ENCODE measurements at places on chromosomes 1 and 21.

GRCh38 chr1:24070821-24071393 is 41.0 kb downstream of the MYOM3 start:
- DNase-seq = peak; percentile 27

- DNase-seq = no peak
These were observed 251.8 kb upstream of the USP24 start for GRCh38 chr1:55466921-55467320.

- no peak for DNase-seq
These were observed 8.0 kb upstream of the PLXNA2 start for GRCh38 chr1:208251911-208252835.

DNA sequence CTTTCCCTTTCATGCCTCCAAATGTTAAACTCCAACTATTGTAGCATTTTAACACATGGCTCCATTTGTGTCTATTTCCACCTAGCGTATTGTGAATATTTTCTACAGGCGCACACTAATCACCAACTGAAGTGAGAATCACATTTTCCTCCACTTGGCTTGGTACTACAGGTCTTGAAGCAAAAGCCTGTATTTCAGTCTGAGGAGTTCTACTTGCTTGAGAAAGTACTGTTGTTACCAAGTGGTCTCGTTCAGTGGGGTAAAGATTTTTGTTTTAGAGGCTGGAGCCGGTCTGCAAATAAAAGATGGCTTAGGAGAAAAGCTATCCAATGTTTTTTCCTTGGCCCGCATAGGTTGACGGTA is 550 bp upstream of the PTBP2 start:
- no peak for DNase-seq

GRCh38 chr21:16241479-16241963 is 511.7 kb downstream of the USP25 start:
- no peak for DNase-seq

DNA sequence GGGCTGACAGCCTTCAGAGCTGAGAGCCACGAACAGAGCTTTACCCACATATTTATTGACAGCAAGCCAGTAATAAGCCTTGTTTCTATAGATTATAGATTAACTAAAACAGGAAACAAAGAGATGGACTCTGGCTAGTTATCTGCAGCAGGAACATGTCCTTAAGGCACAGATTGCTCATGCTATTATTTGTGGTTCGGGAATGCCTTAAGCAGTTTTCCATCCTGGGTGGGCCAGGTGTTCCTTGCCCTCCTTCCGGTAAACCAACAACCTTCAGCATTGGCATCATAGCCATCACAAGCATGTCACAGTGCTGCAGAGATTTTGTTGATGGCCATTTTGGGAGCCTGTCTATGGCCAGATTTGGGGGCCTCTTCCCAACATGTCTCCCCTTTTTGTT is 96.8 kb downstream of the POU2F1 start:
- DNase-seq = no peak

DNA sequence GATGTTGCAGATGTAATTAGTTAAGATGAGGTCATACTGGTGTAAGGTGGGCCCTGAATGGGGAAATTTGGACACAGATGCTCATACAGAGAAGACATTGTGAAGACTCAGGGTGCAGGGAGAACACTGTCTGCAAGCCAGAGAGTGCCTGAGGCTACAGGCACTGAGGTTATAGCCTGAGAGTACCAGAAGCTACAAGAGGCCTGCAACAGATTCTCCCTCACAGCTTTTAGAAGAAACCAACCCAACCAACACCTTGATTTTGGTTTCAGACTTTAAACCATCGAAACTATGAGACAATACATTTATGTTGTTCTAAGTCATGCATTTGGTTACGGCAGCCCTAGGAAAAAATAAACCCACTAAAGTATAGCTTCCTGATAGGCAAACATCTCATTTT is 321.7 kb upstream of the USP25 start:
- peak; percentile 12 for DNase-seq

DNA sequence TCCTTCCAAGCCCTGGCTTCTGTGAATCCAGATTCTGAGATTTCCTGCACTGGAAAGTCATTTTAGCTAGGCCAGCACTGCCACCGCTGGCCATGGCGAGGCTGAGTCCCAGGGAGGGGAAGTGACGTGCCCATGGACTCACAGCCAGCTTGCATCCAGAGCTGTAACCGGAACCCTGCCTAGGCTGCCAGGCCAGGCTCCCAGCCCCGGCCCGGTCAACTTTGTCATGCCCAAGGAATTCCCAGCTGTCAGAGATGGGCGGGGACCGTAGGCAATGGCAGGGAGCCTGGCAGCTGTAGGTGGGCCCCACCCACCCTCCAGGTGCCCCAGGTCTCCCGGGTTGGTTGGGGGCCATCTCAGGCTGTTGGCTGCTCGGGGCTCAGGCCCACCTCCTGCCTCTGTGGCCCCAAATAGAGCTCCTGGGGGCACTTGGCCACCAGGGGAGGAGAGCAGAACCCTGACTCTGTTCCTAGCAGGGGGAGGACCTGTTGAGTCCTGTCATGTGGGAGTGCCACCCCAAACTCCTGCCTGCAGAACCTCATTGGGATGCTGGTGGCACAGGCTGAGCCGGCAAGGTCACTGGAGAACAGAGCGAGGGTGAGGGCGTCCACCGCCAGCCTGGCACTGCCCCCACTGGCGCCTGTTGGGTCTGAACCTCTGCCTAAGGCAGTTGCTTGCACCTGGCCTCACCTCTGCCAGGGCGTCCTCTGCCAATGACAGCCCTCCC is 57.8 kb downstream of the FOXO6 start:
- no peak for DNase-seq

GRCh38 chr1:59357645-59358320 is 60.9 kb downstream of the FGGY start:
- no peak for DNase-seq

DNA sequence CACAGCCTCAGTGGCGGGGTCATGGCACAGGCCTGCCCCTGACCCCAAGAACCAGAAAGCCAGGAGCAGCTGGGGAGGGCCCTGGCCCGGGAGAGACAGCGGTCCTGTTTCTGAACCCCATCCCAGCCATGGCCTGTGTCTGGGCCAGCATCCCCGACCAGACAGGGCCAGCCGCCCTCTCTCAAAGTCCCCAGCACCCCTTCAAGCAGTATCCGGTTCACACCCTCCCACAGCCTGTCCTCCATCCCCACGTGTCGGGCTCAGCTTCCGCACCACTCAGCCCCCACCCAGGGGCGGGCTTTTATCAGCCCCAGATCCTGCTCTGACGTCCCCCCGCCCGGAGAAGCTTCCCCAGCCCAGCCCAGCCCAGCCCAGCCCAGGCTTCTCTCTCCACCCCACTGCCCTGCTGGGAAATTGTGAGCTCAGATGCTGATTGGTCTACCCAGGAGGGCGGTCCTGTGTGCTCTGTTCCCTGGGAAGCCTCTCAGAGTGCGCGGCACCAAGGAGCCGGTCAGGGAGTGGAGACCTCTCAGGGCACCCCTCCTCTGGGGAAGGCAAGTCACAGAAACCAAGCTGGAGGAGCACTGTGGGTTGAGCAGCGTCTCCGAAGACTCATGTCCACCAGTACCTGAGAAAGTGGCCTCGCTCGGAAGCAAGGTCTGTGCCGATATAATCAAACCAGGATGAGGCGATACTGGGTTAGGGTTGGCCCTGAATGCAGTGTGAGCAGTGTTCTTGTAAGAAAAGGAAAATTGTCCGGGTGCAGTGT is 4.7 kb upstream of the FAAP20 start:
- DNase-seq = peak; percentile 34

DNA sequence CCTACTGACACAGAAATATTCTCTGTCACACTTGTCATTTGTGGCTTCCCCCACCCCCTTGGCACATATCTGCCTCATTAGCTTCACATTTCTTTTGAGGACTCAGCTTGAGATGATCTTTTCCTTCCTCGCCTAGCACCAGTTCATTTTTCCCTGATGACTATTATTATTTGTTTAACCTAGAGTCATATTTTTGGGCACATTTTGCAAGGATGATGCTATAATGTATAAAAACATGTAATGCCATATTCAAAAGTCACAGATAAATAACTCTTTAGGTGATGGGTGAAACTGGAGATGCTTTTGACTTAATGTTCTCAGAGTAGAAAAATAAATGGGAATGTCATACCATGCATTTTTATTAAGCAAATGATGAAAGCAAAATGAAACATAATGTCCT is 202.7 kb downstream of the BACH1 start:
- DNase-seq = no peak

DNA sequence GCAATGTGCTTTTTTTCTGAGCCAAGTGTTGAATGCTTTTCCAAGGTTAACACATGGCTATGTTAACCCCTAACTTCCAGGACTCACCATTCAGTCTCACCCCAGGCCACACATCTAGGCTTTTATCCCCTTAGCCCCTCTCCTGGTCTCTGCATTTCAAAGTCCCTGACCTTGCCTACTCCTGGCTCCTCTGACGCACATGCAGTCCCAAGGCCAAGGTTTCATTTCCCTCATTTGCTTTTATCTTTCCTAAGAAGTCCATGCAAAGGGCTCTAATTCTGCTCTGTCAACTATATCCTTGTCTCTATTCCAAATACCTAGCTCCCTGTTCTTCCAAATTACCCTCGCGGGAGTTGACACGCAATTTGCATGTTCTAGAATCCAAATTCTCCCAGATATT is 25.4 kb downstream of the SLC30A10 start:
- no peak for DNase-seq

DNA sequence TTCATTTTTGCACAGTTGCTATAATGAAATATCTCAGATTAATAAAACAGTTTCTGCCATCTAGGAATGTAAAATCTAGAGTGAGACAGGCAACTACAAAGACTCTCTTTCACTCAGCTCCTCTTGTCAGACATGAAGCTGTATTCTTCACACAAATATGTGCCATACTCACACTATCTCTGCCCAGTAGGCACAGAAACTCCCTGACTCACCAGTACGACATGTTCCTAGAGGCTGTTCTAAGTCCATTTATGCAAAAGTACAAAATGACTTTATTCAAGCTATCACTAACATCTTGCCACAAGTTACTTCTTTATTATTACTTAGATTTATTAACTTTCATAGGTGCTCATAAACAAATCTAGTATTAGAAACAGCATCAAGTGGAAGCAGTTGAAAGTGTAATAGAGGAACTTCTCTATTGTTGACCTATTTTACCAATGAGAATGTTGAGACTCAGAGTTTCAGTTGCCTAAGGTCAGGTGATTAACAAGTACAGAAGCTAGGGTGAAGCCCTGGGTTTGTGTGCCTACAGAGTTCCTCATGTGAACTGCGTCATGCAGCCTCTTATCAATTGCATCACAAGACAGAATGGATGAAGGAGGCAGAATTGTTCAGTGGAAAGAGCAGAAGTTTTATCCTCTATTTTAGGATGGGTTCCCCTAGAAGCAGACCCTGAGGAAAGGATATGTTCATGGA is 98.9 kb downstream of the RGS2 start:
- no peak for DNase-seq

- no peak for DNase-seq
These were observed 5.1 kb upstream of the HES4 start for GRCh38 chr1:1004780-1005697.

DNA sequence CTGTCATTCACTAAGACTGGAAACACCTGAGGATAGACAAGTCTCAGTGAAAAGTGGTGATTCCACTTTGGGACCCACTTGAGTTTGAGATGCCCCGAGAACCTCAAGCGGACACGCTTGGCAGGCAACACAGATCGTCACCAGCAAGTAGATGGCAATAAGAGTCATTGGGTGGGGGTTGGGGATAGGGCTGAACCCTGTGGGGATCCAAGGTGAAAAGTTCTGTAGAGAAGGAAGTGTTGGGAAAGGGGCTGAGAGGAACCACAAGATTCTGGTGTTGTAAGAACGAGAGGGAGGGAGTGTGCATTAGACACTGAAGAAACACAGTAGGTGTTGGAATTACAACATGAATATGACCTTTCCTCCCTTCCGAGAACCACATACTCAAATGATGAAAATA is 45.4 kb upstream of the TDRD10 start:
- DNase-seq = no peak

DNA sequence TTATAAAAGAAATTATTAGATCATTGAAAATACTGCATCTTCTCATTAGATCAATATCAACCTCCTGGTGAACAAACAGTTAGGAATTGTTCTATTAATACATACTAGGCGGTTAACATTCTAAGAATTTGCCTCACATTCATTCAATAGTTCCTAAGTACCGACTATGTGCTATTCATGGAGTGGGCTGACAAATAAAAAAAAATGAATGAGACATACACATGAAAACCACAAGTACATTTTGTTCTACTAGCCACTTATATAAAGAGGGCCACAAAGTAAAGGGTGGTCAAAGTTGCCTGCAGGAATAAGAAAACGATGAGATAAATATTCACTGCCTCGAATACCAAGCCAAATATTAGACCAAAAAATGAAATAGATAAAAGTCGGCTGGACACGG is 294.4 kb downstream of the SDCCAG8 start:
- no peak for DNase-seq

DNA sequence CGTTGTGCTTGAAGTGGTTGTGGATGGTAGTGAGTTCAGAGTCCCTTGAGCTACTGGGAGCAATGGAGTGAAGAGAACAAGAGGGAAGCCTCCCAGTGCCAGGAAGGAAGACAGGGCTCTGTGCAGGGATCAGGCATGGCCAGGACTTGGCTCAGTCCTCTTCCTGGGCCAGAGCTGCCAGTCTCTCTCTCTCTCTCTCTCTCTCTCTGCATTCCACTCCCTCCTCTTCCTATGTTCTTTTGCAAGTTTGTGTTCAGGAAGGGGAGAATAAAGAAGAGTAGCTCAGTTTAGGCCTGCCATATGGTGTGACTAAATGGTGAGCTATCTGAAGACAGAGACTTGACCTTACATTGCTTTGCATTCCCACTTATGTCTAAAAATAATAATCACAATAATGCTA is 20.5 kb upstream of the RPTN start:
- no peak for DNase-seq

- no peak for DNase-seq
These were observed 64.8 kb upstream of the TENT5C start for GRCh38 chr1:117541003-117541402.

- DNase-seq = no peak
These were observed 54.4 kb downstream of the SNRPE start for GRCh38 chr1:203915811-203916210.

DNA sequence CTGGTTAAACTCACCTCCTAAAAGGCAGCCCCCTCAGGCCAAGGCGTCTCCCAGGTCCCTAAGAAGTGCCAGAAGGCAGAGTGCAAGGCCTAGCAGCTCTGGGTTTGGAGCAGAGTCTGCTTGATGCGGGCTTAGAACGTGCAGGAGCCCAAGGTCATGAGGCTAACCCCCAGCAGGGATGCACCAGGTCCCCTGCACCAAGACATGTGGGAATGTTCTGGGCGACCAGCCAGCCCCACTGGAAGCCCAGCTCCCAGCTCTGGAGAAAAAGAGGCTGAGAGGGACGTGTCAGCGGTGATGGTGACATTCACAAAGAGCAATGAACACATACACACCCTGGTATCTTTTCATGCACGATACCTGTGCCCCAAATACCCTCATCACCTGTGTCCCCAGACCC is 5.1 kb downstream of the LRRN2 start:
- DNase-seq = no peak

- no peak for DNase-seq
These were observed 104.8 kb downstream of the PAX7 start for GRCh38 chr1:18735224-18735997.
